ENCODE measurements at places on chromosomes 6 and 20.

DNA sequence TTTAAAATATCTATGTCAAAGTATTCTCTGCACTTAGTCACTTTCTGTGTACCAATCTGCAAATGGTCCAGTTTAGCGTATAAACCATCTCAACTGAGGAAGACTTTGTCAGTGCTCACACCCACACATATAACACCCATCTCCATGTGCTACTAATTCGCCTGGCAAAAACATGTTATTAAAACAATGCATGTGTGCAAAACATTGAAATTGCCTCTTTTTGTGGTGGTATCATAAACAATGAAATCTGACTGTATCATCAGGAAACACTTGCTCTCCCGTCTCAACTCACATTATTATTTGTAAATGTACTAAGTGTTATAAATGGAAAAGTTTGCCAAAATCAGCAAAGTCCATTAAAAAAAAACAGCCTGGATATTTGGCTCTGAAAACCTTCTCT, 105.9 kb upstream of the FOXC1 start:
- no peak for DNase-seq

DNA sequence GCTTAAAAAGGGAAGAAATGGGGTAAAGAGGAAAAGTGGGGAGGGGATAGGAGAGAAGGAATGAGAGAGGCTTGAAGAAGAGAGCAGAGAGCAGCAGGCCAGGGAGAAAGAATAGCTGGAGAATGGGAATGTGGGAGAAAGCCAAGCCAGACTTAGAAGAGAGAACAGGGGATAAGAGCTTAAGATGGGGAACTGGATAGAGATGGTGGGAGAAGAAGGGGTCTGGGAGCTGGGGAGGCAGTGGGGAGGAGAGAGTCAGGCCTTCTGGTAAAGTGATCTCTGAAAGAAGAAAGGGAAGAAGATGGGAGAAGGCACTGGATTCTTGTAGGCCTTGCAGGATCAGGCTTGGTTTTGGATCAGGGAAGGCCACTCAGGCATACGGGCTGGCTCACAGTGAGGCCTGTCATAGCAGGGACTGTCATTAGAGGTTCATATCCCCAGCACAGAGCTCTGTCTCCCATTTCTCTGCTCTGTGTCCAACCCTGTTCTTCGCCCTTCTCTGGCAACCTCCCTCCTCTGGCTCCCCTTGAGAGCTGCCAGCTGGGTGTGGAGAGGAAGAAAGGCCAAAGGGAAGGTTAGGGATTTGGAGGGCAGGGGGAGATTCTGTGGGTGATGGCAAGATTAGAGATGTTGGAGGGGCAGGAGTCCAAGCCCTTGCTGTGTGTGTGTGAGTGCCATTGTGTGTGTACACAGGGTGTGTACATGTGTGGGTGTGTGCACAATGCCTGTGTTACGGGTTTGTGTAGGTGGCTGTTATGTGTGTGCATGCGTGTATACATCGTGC, 9.3 kb downstream of the SYNGAP1 start:
- no peak for DNase-seq

DNA sequence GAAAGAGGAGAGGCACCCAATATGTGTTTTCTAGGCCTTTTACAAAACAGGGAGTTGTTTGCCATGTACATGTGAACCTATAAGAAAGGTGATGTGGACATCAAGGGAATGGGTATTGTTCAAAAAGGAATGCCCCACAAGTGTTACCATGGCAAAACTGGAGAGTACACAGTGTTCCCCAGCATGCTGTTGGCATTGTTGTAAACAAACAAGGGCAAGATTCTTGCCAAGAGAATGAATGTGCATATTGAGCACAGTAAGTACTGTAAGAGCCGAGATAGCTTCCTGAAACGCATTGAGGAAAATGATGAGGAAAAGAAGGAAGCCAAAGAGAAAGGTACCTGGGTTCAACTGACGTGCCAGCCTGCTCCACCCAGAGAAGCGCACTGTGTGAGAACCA, 13.1 kb downstream of the QRSL1 start:
- DNase-seq, result no peak

- DNase-seq, result no peak
Measured at GRCh38 chr6:109082188-109082577, 12.5 kb downstream of the SESN1 start.

DNA sequence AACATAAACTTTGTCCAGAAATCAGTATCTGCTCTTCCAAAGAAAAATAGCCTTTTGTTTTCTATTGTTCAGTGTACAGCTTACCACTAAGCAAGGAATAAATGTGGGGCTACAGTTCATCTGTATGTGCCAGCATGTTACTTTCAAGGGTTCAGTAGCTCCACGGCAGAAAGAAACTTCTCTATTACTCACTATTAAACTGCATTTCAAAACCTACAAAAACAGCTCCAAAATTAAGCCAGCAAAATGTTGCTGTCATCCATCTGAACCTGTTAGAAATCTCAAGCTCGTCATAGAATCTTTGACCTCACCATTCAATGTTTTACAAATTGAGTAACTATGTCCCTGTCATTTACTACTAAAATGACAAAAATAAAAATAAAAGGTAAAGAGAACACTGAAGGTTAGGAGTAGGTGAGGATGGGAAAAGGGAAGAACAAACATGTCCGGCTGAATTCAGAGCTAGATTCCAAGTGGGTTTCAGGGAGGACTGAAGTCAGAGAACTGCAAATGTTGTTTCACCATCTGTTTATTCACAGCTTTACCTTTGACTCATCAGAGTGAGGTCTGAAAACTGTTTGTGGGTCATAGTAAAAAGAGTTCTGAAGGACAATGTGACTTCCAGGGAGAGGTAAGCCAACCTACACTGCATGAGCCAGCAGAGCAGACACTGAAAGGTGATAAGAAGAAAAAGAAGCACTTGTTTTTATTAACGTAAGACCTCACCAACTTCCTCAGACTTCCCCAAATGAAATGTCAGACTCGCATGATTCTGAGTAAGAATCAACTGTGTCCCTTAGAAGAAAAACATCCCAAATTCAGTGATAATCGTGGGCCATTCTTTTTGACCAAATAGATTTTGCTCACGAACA, 62.0 kb downstream of the ATXN1 start:
- DNase-seq, result peak; percentile 60

GRCh38 chr6:142380626-142381025, 78.8 kb downstream of the ADGRG6 start:
- DNase-seq, result no peak

GRCh38 chr6:29728173-29728874, 5.1 kb downstream of the HLA-F start:
- DNase-seq, result peak; percentile 34

DNA sequence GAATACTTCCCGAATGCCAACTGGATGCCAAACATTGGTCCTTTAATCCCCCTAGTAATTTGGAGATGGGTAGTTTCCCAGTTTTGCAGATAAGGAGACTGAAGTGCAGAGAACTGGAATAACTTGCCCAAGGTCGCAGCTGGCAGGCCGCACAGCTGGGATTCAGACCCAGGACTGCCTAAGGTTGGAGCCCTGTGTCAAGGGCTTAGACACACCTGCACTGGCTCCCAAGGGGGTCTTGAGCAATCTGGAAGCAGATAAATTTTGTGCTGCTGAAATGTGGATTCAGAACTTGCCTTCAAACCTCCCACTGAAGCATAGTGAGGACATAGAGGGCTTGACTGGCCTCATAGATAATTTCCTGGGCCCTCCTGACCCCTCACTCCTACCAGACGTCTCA, 30.5 kb downstream of the FOXP4 start:
- DNase-seq, result no peak

DNA sequence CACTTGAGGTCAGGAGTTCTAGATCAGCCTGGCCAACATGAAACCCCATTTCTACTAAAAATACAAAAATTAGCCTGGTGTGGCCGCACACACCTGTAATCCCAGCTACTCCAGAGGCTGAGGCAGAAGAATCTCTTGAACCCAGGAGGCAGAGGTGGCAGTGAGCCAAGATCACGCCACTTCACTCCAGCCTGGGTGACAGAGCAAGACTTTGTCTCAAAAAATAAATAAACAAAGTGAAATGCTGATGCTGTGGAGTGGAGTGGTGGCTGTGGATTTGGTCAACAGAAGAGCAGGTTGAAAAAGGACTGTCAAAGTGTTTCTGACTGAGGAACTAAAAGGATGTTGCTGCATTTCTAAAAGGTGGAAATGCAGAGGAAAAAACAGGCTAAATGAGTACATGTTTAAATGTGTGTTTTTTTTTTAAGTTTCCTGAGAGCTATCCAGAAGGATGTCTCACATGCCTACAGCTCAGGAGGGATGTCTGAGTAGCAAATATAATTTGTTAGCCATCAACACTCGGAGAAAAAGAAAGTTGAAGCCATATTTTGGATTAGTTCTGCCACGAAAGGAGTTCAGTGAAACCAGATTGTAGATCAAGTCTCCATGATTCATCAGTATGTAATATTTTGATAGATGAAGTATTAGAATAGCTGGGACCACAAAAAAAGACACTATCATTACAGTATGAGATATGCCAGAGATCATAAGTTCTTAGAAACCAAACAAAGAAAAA, 621.1 kb upstream of the ADGRB3 start:
- DNase-seq, result no peak

GRCh38 chr6:112245511-112246203, 8.7 kb downstream of the LAMA4 start:
- DNase-seq, result no peak

GRCh38 chr6:107787589-107787960, 36.5 kb downstream of the SCML4 start:
- DNase-seq, result no peak

DNA sequence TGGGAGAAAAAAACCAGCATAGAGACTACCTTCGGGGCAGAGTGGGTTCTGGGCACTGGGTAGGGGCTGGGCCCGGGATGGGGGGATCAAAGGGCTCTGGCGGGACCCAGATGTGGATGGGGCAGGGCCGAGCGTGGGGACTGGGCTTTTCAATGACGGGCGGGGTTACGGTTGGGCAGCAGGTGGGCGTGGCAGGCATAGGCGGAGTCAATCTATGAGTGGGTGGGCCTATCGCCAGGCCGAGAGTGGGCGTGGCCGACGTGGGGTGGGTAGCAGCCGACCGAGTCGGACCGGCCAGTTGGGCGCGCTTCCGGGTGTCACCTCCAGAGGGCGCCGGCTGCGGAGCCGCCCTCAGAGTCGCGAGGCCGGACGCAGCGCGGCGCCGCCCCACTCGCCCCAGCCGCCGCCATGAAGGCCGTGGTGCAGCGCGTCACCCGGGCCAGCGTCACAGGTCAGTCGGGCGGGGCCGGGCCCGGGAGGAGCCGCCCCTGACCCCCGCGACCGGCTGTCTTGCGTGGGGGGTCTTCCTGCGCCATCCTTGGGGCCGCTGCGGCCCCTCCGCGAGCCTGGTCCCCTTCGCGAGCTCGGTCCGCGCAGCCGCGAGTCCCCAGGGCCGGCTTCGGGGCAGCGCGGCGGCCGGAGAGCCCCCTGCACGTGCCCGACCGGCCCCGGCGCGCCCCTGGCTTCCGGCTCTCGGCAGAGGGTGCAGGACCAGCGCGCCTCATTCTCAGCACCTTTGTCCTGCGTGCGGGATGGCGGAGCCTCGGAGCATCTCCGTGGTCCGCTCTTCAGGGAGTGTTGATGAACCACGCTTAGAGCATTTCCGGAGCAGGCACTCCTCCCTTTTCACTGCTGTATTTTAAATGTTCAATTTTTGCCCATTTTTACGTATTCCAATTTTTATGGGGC, at the start of gene DTD1:
Gene DTD1 (plus strand): TSS at position 390 of the 909 bp plus-strand sequence. CDS start 19 bp downstream, at position 409.
- peak; percentile 87 for DNase-seq

DNA sequence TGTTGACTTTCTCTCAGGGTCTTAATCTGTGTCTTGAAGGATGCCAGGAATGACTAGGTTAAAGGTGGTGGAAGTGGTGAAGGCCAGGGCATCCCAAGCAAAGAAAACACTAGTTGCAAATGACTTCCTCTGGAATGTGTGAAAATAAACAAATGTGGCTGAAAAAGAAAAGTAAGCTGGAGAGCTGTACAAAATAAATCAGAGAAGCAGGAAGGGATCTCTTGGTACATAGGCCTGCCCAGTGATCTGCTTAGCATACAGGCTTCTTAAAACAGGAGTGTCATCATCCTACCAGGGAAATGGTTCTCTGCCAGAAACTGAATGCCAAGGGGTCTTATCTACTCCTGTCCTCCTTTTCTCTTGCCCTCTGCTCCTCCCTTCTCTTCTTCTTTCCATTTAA, 1616.0 kb downstream of the KHDRBS2 start:
- no peak for DNase-seq

All from CD4-positive, alpha-beta T cell treated with Interleukin-1 beta for 1 hour (primary cell).